Right kidney (tissue), 9 donors: ENCODE measurements at places on chromosomes 5 and 9.

DNA sequence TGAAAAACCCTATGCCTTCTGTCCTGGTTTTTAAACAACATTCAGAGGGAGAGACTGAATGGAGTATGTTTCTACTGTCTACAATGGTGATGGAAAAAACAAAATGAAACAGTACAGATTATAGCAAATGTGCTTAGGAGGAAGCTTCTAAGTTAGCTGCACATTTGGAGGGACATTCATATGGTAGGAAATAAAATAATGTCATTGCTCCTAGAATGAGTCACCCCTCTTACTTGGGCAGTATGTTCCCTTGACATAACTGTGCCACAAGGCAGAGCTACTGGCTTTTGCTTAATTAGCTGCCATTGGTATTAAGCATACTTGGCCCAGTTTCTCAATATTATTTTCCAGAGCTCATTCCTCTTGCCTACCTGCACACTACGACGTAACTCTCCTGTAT lies 128.9 kb downstream of the GDNF start:
- DNase-seq = no peak

GRCh38 chr9:95211028-95211427 lies 106.5 kb downstream of the FANCC start:
- DNase-seq = no peak

- no peak for DNase-seq
Observed at GRCh38 chr9:24817756-24818155, 272.1 kb upstream of the IZUMO3 start.

DNA sequence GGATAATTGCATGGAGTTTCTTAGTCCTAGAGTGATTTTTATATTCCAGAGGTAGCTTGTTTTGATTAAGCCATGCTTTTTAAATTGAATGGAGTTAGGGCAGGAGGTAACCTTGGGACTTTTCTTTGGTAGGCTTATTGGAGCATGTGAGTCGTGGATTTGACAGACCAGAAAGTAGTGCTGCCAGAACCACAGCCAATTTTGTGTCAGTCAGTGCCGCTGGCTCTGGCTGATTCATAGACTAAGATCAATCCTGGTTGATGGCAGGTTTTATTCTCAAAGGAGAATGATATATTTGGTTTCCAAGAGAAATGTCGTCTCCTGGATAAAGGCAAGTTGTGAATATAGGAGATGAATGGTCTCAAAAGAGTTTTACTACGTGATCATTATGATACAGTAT lies 20.3 kb downstream of the RAI14 start:
- no peak for DNase-seq

GRCh38 chr9:37104183-37104889 lies 16.0 kb upstream of the ZCCHC7 start:
- no peak for DNase-seq

DNA sequence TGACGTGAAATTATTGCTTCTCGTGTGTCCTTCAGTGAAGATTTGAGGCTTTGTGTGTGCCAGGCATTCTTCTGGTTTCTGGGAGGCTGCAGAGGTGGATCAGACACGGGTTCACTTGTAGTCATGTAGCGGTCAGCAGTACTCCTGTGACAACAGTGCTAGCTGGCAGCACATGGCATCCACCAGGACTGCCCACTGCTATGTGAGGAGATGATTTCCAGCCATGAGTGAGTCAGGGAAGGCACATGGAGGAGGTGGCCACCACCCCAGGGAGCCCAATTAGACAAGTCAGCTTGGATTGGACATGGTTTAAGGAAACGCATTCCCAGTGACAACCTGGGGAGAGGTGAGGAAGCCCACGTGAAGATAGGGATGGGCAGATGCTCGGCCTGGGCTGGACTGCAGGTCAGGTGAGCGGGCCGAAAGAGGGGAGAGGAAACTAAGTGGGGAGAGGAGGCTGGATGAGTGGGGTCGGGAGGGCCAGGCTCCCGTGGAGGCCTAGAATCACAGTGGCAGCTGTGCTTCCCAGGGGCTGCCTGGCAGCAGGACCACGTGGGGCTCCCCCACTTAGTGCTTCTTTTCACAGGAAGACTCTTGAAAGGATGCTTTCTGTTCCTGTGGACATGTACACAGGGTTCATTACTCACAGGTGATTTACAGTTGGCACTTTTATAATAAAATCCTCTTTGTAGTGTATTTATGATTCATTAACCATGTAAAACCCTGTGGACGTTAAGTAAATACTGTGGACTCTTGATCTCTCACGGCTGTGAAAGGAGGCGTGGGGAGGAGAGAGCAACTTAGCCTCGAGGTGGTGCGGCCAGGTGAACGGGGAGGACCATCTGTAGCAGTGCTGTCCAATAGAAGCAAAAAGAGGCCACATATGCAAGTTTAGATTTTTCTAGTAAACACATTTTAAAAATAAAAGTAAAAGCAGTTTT lies 80.0 kb upstream of the OTULINL start:
- DNase-seq = no peak

- no peak for DNase-seq
Observed at GRCh38 chr9:71681708-71682272, 86.5 kb downstream of the CEMIP2 start.

- no peak for DNase-seq
Observed at GRCh38 chr9:114953959-114954358, 23.6 kb upstream of the TNFSF8 start.

DNA sequence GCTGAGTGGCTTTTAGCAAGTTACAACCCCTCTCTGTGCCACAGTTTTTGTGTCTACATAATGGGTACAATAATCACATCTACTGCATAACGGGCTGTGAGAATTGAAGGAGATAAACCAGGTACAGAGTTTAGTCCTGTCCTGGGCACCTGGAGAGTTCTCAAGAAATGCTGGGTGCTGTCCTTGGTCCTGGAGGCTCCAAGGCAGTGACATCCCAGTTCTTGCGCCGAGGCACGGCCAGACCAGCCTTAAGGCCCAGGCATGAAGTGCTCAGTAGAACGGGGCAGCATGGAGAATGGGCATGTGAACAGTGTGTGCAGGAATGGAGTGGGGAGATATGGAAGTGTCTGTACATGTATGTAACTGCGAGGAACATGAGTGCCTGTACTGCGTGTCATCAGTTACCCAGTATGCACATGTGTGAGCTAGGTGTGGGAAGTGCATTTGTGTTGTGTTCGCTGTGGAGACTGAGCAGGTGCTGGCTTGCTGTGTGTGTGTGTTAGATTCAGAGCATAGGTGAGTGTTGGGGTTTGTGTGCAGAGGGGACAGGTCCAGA lies 6.3 kb upstream of the UNC5A start:
- DNase-seq = no peak

- no peak for DNase-seq
Observed at GRCh38 chr9:90855208-90855902, 53.7 kb downstream of the SYK start.

- DNase-seq = no peak
Observed at GRCh38 chr5:9698125-9698826, 68.1 kb upstream of the TAS2R1 start.

DNA sequence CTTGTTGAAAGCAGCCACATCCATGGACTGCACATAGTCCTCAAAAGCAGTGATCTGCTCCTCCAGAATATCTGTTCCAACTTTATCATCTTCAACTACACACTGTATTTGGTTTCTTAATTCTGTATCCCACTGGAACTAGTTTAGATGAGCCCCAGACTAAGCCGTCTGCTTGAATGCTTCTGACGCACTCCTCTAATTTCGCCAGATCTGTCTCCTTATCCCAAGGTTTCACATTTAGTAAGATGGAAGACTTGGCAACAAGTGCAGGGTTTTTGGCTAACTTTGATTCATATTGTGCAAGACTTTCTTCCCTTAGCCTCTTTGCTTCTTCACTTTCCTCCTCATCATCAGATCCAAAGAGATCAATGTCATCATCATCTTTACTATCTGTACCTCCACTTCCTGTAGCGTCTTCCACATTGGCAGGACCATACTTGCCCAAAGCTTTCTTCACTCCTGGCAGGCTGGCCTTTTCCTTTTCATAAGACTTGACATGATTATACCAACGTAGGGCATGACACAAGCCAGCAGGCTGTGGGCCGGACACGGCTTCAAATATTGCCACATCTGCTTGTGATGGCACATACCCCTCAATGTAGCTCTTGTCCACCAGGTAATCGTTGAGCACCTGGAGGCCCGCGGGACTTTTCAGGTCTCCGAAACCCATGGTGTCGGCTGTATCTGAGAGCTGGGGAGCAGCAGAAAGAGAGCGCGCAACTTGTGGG lies 56.2 kb upstream of the PIK3R1 start:
- DNase-seq = no peak

GRCh38 chr5:134103998-134104654 lies 10.4 kb upstream of the TCF7 start:
- no peak for DNase-seq

DNA sequence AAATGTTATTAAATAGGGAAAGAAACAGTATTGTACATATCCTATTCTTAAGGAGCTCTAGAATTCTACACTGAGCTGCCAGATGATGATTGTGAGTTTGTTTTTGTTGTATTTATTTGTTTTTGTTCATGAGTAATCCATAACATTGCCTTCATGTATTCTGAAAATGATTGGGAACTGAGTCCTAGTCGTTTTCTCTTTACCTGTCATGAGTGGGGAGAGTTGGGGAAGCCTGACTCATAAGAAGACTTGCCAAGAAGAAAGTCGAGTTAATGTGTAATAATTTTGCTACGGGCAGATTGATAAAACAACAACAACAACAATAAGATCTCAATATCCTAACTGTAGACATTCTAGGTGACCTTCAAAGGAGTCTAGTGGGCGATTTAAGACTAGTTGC lies 103.8 kb downstream of the ANKRD55 start:
- no peak for DNase-seq

GRCh38 chr5:73469878-73470277 lies 21.3 kb upstream of the FOXD1 start:
- no peak for DNase-seq
